Foreskin melanocyte (primary cell): ENCODE measurements at places on chromosomes 5 and 9.
A peak's percentile ranks its signal among the peaks of the same experiment; 100 is the strongest.

GRCh38 chr9:74681906-74682305, 184.8 kb downstream of the RORB start:
- no peak for DNase-seq

DNA sequence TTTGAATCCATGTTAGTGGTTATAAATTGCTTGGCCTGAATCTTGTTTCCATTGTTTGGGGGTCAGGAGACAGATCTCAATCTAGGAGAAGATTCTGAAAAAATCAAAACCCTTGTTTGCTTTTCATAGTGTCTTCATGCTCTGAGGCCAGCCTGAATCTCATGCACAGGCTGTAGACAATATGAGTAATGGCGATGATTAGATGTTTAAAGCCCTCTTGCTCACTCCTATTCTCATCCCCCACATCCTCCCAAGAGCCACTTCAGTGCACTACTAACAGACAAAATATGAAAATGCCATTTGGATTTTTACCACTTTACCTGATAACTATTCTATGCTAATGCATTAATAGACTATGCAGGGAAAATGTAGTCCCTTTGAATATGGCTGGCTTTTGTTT, 129.4 kb downstream of the NUDT12 start:
- DNase-seq = no peak

- no peak for DNase-seq
These were observed 154.4 kb downstream of the MAN2A1 start for GRCh38 chr5:109844148-109844547.

DNA sequence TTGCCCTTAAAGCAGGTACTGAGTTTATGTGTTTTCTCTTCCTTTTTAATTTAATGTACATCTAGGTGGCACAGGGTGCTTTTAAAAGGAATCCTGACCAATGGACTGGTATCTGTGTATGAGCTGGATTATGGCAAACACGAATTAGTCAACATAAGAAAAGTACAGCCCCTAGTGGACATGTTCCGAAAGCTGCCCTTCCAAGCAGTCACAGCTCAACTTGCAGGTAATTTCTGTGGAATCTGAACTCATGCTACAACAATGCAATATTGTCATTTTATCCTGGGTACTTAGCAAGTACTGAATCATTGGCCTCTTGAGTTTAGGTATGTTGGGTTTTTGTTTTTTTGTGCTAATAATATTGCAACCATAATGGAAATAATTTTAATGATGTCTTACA, 14.4 kb upstream of the TMOD1 start:
- no peak for DNase-seq

DNA sequence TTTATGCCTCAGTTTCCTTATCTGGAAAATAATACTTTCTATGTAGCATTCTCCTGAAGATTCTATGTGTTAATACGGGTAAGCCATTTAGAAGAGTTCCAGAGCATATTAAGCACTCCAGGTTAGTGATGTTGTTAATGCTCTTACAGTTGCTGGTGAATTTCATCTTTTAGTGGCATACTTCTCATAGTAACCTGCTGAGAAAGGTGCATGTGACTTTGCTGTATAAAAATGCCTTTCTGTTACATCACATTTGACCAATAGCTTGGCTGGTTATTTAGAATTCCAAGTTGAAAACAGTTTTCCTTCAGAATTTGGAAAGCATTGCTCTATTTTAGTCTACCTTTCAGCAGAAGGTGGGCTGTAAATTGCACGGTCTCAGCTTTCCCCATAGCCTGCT, 27.2 kb downstream of the GCNT1 start:
- no peak for DNase-seq

DNA sequence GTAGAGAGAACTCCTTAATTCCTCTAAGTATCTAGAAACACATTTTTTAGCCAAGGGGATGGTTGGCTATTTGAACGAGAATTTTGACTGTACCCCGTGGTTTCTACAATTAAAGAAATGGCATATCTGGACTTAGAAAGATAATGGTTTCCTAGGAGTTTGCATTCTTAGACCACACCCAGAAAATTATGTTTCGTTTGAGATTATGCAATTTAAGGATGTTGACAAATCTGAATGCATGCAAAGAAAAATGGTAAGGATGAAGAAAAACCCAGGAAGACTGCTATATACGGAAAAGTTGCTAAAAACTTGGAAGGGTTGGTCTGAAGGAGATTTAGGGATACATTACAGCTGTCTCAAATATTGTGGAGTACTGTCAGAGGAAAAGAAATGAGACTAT, 538.5 kb upstream of the WWC1 start:
- no peak for DNase-seq

DNA sequence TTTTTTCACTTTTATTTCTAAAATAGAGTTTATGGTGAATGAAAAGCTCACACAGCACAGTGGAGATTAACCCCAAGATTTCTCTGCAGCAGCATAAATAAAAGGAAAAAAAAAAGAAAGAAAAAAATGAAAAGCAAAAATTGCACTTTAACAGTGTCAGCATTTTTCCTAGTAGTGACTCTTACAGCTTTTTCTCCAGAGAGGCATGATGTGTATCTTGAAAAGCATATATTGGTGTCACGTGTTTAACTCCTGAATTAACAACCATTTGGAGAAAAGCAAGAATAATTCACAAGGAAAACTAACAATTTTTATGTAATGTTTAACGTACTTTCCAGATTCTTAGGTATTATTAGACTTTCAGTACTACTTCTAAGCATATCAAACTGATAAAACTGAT, 67.9 kb downstream of the ADGRV1 start:
- DNase-seq = no peak

DNA sequence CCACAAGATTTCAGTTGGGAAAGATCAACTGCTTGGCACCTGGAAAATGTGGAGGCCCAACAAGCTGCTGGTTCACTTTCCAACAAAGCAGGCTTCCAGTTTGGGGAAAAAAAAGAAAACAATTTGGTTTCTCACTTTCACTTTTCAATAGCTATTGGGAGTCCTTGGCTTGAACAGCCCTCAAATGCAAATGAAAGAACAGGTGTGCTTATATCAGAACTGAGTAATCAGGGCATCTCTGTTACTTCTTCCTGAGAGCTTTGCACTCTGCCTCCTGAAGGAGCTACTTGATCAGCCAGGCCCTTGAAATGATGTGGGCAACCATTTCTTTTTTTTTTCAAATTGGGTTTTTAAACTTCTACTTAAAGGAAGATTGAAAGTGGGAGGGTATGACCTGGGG, 73.5 kb downstream of the MFAP3 start:
- no peak for DNase-seq

- DNase-seq = no peak
These were observed 265.0 kb downstream of the KIF4B start for GRCh38 chr5:155278532-155278931.

- peak; percentile 57 for DNase-seq
These were observed 31.7 kb upstream of the PRXL2C start for GRCh38 chr9:96686638-96687335.

GRCh38 chr5:62685221-62685620, 106.6 kb downstream of the LRRC70 start:
- DNase-seq = no peak

DNA sequence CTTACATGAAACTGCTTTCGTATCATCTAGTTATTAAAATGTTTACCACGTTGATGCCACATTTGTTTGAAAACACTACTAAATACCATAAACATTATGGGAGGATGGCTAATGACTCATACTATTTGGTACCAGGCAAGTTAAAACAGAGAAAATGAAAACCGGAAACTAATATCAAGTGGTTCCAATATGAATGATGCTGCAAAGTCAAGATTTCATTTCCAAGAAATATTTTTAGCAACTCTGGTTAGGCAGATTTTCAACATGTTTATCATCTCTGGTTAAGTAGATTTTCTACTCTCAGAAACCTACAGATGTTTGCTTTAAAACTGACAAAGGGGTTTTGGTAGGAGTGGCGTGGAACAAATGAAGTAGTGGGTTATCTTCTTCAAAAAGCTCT, 4.9 kb upstream of the F2R start:
- DNase-seq = no peak

DNA sequence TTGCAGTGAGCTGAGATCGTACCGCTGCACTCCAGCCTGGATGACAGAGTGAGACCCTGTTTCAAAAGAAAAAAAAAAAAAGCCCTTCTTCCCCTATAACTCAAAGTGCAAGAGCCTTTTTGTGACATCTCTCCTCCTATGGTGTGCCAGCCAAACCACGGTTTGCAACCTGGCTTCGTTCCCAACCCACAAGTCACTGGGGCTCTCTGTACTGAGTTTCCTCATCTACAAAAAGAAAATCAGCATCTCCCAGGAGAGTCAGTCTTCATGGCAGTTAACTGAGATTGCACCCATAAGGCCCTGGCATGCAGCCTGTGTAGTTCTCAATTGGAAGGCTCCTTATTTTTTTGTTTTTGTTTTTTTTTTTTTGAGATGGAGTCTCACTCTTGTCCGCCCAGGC, 14.8 kb downstream of the ODF2 start:
- peak; percentile 34 for DNase-seq

GRCh38 chr9:130946766-130947617, 7.9 kb upstream of the FIBCD1 start:
- DNase-seq = no peak

DNA sequence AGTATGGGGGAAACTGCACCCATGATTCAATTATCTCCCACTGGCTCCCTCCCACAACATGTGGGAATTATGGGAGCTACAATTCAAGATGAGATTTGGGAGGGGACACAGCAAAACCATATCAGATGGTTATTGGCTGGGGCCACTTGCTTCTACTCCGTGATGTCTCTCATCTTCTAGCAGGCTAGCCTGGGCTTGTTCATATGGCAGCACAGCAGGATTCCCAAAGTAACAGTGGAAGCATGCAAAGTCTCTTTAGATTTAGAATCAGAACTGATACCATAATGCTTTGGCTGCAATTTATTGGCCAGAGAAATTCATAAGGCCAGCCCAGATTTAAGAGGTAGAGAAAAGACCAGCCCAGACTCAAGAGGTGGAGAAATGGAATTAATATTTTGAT, 126.2 kb downstream of the PTTG1 start:
- no peak for DNase-seq

DNA sequence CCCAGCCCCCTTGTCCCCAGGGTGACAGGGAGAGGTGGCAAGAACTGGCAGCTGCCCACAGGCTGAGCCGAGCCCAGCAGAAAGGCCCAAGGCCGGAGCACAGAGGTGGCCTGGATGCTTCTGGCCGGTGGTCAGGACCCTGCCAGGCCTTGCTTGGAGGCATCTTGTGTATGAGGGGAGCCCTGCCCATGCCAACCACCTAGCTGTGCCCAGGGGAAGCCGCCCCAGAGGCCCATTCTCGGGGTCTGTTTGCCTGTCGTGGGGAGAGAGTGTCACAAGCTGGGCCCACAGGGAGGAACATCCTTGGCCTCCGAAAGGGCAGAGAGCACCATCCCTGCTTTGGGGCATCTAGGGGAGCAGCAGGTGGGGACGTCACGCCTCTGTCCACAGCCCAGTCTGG, 10.0 kb downstream of the NKD2 start:
- no peak for DNase-seq

DNA sequence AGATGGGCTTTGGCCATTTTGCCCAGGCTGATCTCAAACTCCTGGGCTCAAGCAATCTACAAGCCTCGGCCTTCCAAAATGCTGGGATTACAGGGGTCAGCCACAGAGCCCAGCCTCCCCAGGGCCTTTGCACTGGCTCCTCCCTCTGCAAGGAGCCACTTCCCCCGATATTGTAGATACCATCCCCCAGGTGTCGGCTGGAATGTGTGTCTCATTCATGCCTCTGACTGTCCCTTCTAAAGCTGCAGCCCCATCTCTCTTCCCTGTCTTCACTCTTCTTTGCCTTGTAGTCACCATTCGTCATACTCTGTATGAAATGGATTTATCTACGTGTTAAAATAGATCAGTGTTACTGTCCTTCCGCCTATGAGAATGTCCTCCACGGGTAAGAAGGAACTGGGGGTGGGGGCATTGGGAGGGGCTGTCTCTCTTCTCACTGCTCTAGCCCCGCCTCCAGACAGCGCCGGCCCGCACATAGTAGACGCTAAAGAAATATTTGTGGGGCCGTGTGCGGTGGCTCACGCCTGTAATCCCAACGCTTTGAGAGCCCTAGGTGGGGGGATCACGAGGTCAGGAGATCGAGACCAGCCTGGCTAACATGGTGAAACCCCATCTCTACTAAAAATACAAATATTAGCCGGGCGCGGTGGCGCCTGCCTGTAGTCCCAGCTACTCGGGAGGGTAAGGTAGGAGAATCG, 68.5 kb downstream of the LMX1B start:
- DNase-seq = no peak

DNA sequence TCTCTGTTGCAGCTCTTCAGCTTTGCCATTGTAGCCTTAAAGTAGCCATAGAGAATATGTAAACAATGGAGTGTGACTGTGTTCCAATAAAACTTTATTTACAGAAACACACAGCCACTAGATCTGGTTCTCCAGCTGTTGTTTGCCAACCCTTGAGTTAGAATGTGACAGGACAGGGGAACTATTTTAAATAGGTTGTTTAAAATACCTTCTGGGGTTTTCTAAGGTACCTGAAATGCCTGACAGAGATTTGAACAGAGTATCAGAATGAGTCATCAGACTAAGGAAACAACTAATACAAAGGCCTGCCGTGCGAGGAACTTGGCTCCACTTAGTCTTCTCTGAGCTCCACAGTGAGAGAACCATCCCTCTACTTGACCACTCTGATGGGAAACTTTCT, 85.4 kb downstream of the HSD17B4 start:
- no peak for DNase-seq
